ENCODE measurements at places on chromosomes 4 and X.

DNA sequence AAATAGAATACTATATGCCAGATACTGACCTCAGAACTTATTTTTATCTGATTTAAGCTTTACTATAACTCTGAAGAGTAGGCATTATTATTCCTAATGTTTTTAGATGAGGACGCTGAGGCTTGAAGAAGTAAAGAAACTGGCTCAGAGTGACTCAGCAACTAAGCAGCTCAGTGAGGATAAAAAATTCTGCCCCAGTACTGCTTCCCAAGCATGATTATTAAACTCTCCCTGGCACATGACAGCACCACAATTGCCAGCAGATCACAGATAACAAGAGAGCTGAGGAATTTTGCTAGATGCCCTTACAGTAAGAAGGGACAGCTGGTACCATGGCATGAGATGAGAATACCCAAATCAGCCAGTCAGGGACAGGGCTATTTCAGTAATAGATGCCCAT is 219.4 kb downstream of the NKX6-1 start:
- DNase-seq = no peak

- DNase-seq = no peak
Measured at GRCh38 chr4:73477176-73477575, 4.4 kb upstream of the AFM start.

DNA sequence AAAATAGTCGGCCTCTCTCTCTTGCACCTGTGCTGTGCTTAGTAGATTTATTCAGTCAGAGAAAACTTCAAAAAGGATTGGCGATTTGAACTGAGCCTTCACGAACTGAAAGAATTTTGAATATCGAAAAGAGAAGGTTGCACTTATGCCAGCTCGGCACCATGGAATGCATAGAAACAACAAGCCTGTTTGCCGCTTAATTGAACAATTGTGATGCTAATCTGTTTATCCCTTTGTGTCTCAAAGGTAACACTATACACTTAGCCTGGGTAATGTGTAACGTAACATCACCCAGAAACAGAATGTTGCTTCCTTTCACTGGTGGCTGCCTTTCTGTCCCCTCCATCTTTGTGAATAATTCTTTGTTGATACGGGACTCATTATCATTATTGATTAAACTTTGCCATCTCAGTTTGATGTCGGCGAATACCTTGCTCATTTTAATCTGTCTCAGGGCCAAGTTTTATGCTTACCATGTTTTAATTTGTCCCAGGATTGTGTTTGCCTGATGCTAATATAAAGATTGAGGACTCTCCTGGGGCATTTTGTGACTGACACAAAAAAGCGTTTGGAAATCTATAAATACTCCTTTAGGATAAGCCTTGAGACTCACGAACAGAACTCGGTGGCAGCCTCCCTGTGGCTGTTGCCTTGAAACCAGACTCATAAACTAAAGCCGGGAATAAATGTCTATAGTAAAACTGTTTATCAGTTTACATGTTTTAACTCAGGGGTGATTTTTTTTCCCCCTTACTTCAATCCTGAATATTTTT is 400.5 kb downstream of the RAPGEF2 start:
- no peak for DNase-seq

DNA sequence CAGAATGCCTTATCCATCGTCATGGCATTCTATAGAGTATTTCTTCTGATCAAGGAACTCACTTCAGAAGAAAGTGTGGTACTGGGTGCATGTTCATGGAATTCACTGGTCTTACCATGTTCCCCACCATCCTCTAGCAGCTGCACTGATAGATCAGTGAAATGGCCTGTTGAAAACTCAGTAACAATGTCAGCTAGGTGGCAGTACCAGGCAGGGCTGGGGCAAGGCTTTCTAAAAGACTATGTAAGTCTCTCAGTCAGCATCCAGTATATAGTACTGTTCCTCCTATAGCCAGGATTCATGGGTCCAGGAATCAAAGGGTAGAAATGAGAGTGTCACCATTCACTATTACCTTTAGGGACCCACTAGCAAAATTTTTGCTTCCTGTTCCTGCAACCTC is 15.8 kb upstream of the LDB2 start:
- DNase-seq = no peak

DNA sequence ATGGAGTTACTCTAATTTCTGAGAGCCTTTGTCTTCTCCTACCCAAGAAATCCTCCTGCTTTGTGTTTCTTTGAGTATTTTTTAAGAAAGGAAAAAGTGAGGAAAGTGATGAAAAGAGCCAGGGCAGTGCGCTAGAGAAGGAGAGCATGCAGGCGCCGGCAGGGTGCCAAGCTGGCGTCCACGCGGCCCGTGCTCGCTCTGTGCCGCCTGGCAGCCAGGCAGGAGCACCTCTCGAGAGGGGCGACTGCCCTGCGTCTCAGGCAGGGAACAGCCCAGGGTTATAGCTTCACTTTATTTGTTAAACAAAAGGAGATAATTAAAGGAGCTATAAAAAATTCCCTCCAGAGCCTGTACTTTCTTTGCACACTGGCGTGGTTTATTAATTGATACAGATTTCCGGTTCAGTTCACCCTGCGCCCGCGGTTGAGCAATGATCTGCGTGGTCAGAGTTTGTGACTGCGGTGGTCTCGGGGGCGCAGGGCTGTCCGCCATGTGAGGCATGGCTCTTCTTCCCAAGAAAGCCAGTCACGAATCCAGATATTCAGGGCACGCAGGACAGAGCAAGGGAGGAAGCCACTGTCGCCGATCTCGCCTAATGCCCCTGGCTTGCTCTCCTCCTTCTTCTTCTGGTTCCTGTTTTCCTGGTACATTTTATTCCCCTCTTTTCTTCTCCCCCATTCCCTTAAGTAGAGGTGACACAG is 110.8 kb upstream of the PAQR3 start:
- DNase-seq = no peak

- no peak for DNase-seq
Measured at GRCh38 chr4:162920649-162921048, 246.0 kb downstream of the NAF1 start.

GRCh38 chr4:138789796-138790195 is 225.8 kb upstream of the NOCT start:
- DNase-seq = no peak

GRCh38 chr4:153471698-153472093 is 5.5 kb downstream of the TMEM131L start:
- no peak for DNase-seq

DNA sequence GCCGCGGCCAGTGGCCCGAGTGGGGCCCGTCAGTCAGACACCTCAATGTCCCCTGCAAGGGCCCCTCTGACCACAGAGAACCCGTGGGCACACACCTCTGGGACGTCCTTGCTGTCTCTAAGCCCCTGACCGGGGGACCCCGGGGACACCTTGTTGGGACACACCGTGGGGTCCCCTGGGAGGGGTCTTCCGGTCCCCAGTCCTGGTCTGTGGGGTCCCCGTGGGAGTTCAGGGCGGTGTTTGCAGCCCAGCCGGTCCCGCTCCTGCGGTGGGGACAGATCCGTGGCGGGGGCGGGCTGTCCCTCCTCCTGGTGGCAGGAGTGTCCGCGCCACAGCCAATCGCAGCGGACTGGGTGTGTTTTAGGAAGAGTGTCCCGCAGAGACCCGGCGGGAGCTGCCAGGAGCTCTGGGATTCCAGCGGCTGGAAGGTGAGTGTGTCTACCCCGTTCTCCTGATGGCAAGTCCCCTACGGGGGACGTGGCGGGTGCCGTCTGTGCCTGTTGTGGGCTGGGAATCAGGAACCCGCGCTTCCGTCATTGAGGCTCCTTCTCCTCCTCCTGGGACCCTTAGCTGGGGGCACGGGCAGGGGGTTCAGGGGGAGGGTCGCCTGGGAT is 5.1 kb upstream of the PLCXD1 start:
- DNase-seq = peak; percentile 48

GRCh38 chr4:110751183-110751582 is 128.3 kb upstream of the PITX2 start:
- no peak for DNase-seq

GRCh38 chr4:124372916-124373315 is 339.6 kb downstream of the ANKRD50 start:
- DNase-seq = no peak

- DNase-seq = peak; percentile 34
Measured at GRCh38 chr4:54063737-54064316, 578 bp downstream of the CHIC2 start.

DNA sequence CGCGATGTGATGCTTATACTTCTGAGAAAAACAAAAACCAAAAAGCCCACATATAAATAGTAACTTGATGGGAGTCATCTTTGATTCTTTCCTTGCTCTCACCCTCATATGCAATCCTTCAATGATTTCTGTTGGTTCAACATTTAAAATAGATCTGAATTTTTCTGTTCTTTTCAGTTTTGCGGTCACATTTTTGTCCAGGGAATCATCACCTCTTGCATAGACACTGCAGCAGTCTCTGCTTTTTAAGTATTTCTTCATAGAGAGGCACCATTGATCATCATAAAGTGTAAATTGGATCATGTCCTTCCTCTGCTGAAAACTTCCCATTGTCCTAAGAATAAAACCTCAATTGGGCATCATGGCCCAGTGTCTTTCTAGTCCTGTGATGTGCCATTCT is 81.1 kb upstream of the SLC4A4 start:
- DNase-seq = no peak

GRCh38 chr4:152458801-152459302 is 77.0 kb downstream of the FBXW7 start:
- DNase-seq = no peak

GRCh38 chr4:83516042-83516772 is 19.7 kb upstream of the GPAT3 start:
- DNase-seq = no peak

DNA sequence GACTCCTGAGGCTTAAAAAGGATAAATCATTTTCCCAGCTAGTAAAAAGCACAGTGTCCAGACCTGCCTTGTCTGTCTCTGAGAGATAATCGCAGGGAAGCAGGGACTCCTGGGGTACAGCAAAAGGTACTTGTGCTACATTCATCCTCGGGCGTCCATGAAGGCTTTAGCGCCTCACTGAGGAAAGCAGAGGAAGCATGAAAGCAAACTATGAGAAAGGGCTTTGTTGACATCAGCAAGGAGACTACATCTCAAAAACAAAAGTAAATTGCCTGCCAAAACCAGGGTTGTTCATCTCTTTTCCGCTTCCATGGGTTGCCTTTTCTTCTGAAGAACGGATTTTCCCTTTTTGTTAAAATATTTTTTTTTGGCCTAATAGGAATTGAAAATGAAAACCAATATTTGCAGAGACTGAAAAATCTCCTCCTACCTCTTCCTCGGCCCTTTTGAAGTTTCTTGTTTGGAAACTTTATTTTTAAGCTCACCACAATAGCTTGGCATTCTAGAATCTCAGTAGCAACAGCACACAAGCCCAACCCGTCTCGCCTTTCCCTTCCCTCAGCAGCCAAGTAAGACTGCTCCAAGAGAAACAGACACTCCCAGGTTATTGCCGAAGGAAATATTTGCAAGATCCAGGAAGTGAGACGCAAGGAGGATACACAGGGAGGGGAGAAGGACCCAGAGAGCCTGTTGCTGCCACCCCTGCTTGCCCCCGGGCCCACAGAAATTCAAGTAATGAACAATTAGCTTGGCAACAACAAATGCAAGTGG is 148.3 kb upstream of the DGKK start:
- DNase-seq = no peak

DNA sequence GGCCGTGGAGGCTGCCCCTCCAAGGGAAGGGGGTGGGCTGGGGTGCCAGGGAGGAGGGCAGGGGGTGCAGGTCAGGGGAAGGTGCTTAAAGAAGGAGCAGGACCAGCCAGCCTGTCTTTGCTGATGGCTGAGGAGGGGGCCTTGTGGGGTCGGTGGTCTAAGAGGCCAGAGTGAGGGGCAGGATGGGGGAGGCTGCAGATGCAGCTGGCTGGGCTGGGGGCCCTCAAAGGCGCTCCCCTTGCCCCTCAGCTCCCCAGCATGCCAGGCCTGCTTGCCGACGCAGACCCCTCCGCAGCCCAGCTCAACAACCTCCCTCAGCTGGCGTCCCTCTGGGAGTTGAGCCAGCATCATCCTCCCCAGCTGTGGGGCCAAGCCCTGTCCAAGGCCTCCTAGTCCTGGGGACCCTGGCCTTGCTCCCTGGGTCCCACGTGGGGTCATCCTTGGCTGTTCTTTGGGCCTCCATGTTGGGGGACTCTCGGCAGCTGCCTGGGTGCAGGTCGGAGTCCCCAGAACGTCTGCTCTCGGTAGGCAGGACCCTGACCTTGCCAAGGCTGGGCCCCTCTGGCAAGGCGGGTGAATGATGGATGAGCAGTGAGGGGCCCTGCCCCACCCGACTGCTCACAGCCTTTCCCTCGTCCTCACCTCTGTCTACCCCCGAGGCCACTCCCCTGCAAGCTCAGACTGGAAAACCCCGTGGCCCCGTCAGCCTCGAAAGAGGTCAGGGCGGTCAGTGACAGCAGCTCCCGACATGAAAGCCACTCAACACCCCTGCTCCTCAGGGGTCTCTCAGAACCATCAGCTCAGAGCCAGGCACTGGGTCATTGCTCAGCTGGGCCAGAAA is 119.4 kb downstream of the FAM53A start:
- DNase-seq = no peak

DNA sequence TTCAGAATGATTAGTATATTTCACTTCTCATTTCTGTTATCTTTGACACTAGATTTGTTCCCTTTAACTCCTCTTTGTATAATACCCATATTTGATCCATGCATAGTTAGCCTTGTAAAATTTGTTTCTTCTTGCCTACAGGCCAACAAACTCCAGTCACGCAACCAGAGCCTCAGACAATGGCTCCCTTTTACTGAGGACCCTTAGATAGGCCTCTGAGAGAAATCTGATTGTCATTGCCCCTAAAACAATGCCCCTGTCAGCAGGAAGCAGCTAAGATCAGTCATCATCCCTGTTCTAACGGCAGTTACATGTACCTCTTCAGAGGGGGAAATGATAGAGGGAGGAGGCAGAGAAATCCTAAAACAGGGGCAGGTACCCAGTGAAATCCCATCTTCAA is 190.6 kb upstream of the TENT5D start:
- no peak for DNase-seq

DNA sequence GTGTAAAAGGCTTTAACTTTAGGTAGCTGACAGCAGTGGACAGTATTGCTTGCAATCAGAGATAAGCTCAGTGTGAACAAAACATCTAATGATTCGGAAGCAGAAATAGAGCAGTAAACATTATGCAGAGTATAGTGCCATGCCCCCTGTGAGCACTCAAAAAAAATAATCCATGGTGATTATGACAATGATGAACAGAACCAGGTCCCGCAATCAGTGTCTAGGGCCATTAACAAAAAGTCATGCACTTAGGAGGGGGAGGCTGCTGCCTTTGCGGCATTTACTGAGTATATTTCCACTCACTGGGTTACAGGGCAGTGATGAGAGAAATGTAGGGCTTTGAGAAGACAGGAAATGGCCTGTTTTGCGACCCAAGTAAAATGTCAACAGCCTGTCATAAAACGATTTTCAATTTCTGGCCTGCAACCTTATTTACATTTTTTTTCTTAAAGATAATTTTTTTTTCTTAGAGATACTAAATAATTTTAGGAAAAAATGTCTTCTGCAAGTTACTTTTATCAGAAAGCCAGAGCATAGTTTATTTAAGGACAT is 27.3 kb upstream of the NEIL3 start:
- no peak for DNase-seq

GRCh38 chr4:27087306-27088045 is 226.8 kb downstream of the STIM2 start:
- DNase-seq = no peak

All from T-helper 2 cell treated with Interferon-gamma antibody and Interleukin-4, amounts not matched to agents 5 μg/mL and 100 μg/mL, for 36 hours (primary cell).